Hindlimb muscle (tissue), 1 donor: ENCODE measurements at places on chromosomes 16 and 17. TPM values are rescaled to one million over a fixed set of nuclear protein-coding genes. Genes with fewer than 3 reads are reported as not detected.

DNA sequence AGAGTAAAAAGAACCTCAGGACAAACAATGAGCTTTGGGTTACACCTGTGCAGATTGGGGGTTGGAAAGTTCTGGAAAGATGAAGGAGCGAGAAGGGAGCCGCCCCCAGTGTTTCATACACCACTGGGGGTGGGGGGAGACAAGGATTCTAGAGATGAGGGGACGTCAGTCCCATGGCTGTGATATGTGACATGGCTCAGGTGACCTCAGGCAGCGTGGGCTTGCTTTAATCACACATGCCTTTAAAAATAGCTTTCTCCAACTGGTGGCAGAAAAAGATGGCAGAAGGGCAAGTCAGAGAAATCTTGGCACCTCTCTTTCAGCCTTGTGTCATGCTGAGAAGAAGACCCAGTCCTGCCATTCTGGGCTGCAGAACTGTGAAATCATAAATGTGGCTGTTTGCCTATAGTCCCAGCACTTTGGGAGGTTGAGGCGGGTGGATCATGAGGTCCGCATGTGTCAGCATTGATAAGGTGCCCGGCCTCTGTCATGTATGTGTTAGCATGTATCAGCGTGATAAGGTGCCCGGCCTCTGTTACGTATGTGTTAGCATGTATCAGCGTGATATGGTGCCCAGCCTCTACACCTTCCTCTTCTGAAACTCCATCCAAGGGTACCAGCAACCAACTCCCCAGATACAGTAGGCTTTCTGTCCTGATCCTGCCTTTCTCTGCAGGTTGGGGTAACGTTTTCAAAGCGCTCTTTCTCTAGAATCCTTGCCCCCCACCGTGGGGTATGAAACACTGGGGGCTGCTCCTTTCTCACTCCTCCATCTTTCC lies 25.0 kb downstream of the WIPI1 start:
- no peak for DNase-seq

DNA sequence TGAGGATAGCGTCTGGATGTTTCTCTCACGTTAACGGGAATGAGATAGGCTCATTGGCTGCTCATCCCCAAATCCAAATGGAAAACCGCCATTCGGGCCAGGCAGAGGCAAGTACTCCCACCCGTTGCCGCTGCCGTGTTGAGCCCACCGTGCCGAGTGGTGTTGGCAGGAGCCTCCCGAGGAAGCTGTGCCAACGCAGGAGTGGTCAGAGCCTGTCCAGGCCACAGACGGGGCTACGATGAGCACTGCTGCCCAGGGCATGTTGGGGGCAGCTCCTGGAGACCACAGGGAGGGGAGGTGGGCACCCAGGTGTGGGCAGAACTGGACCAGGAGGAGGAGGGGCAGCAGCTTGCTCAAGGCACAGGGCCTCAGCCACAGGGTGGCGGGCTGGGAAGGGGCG lies 72.0 kb downstream of the KLHDC4 start:
- no peak for DNase-seq

DNA sequence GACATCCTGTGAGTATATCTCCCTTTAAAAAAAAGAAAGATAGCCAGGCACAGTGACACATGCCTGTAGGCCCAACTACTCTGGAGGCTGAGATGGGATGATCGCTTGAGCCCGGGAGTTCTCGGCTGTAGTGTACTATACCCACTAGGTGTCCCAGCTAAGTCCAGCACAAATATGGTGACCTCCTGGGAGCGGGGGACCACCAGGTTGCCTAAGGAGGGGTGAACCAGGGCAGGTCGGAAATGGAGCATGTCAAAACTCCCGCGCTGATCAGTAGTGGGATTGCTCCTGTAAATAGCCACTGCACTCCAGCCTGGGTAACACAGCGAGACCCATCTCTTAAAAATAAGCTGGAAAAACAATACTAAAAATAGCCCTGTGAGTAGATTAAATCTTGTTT lies 29.4 kb downstream of the GINS2 start:
- DNase-seq, result no peak

- DNase-seq, result no peak
Observed at GRCh38 chr16:661184-661821, 6.6 kb upstream of the RHOT2 start.

- no peak for DNase-seq
Observed at GRCh38 chr16:79856581-79856980, 256.0 kb upstream of the MAF start.

DNA sequence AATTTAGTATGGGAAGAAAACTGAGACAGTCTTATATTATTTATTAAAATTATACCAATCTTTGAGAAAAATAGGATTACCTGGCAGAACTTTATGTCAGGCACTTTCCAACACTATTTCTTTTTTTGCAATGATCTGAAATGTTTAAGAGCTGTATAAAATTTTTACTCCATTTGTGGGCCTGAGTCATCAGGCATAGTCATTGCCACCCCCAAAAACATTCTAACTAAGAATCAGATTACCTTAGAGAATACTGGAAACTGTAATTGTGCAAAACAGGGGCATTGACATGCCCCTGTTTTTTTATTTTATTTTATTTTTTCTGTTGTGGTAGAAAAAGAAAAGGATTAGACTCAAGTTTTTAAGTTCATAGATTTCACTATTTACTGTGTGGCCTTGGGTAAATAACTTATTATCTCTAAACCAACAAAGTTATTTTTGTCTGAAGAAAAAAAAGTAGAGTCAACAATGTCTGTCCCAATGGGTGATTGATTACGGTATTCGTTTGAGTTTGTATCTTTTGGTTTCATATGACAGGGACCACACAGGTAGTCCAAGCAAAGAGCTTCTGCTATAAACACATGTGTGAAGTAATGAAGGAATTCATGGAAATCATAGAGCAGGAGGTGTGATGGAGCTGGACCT lies 24.6 kb downstream of the VAT1L start:
- no peak for DNase-seq

DNA sequence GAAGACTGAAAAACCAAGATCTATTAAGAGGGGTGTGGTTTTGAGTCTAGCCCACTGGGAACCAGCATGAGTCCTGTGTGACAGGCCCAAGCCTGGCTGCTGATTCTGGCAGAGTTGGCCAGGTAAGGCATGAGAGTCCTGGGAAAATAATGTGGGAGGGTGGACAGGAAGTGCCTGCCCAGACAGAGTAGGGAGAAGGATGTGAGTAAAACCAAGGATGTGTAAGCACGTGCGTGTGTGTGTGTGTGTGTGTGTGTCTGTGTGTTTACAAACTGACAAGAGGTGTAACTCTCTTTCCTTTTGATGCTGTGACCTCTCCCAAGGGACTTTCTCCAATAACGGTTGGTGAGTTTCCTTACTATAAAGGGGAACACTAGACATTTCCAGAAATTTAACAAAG lies 15.6 kb upstream of the TEX2 start:
- peak; percentile 17 for DNase-seq

- DNase-seq, result no peak
Observed at GRCh38 chr16:17565605-17566004, 94.8 kb upstream of the XYLT1 start.

- DNase-seq, result no peak
Observed at GRCh38 chr16:49596648-49597291, 223.2 kb downstream of the C16orf78 start.

GRCh38 chr16:75789237-75789636 lies 62.9 kb upstream of the CPHXL start:
- peak; percentile 47 for DNase-seq

- DNase-seq, result no peak
Observed at GRCh38 chr16:84120023-84120422, 3.3 kb upstream of the MBTPS1 start.

DNA sequence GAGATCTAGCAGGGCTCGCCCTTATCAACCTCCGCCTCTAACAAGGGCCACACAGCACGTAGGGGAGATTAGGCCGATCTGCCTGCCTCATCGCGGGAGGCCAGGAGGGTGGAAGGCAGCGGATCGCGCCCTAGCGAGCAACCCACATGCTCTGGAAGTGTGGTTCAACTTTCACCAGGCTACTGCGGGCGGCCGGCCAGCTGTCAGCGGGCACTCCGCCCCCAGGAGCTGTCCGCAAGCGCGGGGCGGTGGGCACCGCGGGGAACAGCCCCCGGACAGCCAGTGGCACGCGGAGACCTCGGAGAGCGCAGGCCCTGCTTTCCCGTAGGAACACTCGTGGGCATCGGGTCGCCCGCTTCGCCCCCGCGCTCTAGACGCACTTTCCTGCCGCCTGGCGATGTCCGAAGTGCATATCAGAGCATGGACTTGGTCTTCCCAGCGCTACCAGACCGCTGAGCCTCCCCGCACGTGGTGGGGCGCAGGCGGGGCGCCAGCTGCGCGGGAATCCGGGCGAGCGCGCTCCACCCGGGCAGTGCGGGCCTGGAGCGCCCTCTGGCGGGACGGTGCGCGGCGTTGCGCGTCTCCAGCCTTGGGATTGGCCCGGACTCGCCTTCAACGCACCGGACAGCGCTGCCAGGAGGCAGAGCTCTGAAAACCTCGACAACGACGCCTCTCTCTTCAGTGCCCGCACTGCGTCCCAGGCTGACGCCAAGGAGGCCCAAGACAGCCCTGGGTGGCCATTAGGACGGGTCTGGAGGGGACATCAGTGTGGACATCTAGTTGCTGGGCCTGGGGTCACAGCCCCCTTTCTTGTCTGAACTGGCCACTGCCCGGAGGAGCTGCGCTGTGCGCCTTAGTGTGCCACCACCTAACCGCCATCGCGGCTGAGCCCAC lies 3.6 kb upstream of the ZNHIT3 start:
- DNase-seq, result peak; percentile 87

DNA sequence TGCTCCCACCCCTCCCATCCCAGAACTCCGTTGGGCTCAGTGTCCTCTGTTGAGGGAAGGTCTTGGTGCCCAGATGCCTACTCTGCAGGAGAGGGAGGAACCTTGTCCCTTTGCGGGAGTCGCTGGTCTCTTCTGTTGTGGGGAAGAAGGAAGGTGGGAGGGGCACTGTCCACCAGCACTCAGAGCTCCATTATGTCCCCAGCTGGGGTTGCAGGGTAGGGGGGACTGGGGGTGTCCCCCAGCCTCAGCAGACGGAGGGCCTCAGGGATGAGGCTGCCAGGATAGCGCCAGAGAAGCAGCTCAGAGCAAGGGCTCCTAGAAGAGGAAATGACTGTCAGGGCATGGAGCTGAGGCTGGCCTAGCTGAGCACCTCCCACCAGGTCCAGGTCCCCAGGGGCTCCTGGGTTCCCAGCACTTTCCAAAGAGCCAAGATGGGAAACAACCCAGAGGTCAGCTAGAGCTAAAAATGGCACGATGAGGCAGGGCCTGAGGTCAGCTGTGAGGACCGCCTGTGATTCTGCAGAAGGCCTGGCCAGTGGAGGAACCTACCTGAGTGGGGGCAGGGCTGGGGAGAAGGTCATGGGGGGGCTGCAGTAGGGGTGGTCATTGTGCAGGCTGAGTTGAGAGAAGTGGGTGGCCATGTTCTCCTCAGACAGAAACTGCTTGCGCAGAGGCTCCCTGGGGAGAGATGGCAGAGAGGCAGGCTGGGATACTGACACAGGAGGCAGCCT lies 893 bp downstream of the HCFC1R1 start:
- DNase-seq, result no peak

DNA sequence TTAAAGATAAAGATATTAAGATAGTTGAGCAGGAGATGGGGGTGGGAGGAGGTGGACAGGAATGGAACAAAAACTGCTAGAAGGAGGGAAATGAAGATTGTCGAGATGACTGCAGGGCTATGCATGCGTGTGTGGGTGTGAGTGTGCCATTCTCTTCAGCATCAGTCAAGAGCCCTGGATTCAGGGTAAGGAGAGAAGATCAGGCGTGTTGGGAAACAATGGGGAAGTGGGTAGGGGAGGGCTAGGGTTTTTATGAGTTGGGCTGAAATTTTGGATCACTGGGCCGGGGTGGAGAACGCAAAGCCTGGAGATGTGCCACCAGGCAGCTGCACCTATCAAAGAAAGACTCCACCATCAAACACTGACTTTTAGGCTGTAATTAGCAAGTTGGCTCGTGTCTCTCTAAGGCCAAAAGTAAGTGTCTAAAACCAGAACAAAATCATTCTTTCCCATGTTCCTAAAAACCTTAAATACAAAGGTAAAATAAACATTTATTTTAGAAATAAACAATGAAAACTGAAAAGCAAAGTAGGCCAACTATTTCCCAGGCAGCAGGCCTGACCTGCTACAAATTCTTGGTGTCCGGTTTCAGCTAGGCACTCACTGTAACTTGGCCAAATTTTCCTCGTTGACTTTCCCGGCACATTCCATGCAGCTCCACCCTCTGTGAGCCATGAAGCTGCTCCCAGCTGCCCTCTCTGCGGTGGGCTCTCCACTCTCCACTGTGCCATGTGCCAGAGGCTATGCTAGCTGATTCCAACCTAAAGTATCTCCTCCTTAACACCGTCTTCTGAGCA lies 4.2 kb downstream of the CDRT4 start:
- DNase-seq, result peak; percentile 51

GRCh38 chr17:66885417-66885816 lies 50.5 kb downstream of the CACNG5 start:
- no peak for DNase-seq

GRCh38 chr17:55242476-55242875 lies 22.3 kb upstream of the HLF start:
- DNase-seq, result no peak

DNA sequence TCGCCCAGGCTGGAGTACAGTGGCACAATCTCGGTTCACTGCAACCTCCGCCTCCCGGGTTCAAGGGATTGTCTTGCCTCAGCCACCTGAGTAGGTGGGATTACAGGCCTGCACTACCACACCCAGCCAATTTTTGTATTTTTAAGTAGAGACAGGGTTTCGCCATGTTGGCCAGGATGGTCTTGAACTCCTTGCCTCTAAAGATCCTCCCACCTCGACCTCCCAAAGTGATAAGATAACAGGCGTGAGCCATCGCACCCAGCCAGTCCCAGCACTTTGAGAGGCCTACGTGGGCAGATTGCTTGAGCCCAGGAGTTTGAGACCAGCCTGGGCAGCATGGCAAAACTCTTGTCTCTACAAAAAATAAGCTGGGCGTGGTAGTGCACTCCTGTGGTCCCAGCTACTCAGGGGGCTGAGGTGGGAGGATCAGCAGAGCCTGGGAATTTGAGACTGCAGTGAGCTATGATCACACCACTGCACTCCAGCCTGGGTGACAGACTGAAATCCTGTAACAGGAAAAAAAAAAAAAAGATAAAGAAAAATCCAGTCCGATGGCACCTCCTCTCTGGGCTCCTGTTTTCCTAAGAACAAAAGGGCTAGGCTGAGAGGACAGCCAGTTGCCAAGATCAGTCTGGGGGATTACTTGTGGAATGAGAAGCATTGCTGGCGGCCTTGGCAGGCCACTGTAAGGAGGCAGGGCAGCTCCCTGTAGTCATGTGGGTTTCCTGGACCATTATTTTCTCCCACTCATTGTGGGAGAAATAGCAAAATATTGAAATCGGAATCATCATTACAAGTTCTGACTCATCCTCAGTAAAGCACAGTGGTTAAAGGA lies 3.0 kb upstream of the PIPOX start:
- no peak for DNase-seq

Gene IL17C
- polyA plus RNA-seq, result not detected

Gene RHBDL1
- 1.8 TPM for polyA plus RNA-seq

Gene RRAD
- 3.1 TPM for polyA plus RNA-seq

Gene TBC1D3E
- not detected for polyA plus RNA-seq

Gene CBFA2T3
- polyA plus RNA-seq, result 23.2 TPM

Gene SLFN11
- polyA plus RNA-seq, result 18.8 TPM

Gene KRTAP9-6
- polyA plus RNA-seq, result 0.30 TPM

Gene SLC12A3
- 0.05 TPM for polyA plus RNA-seq
